ENCODE measurements at places on chromosomes 5 and 9.

DNA sequence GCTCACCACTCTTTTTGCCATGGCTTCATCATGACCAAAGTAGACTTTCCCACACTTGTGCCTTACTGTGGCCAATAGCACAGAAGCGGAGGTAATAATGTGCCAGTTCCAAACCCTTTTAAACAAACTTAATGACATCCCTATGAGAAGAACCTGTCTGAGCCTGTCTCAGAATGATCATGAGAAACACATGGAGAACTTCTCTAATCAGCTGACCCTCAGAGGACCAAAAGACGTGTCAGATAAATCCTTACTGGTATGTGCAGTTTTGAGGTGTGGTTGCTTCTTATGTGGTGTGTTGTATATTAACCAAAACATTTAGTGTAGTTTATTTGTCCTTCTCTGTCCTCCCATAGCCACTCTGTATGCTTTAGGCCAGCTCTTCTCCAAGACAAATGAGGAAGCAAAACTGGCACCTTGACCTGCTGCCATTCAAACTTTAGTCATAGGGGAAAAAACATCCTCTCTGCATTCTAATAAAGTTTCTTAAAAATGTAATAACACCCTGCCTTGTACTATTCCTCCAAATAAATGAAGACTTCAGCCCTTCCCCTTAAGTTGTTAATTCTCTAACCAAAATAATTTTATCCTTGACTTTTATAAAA is 168.9 kb downstream of the MUSK start:
- no peak for DNase-seq

DNA sequence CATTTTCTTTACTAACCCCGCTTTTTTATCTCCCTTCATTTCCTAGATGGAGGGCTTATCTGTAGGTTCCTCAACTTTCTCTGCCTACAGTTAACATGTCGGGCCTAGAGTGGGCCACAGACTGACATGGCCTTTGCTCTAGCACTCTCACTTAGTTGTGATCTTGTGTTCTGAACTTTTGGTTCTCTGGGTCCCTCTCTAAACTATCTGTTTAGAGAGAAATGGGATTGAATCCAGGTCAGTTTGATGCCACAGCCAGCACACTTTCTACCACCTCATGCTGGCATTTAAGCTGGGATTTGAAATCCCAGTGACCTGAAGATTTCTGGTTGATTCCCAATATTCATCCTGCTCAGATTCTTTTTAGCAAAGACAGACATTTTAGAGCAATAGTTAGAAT is 388.5 kb upstream of the PAPPA start:
- no peak for DNase-seq

- DNase-seq, result no peak
Measured at GRCh38 chr9:25570802-25571201, 107.4 kb downstream of the TUSC1 start.

GRCh38 chr5:142095035-142095434 is 13.5 kb upstream of the NDFIP1 start:
- no peak for DNase-seq

DNA sequence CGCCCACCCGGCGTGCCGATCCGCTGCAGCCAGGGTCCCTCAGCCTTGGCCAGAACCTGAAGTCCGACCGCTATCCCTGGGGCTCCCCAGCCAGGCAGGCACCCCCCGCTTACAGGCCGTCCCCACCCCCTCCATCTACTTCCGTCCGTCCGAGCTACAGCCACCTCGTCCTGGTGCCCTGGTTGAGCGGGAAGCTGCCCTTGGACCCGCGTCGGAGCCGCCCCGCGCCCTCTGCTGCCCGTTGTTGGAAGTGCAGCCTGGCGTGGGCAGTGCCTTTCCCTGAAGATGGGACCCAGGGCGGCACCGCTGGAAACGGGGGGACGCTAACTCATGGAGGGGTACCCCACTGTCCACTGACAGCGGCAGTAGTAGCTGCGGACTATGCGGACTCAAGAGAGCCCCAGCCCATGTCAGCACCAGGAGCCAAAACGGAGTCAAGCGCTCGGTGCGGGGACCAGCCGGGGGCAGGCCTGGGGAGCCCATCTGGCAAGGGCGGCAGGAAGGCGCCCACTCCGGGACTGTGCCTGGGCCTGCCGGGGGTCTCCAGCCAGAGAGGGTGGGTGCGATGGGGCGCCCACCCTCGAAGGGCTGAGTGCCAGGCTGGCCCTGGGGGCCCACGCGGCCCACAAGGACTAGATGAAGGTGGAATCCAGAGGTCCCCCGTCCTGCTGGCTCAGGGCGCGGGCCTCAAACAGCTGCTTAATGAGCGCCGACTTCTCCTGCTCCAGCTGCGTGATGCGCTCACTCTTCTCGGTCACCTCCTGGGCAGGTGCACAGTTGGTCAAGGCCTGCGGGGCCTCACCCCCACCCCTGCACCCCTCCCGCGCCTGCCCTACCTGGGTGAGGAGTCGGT is 6.1 kb downstream of the SAPCD2 start:
- DNase-seq, result no peak

DNA sequence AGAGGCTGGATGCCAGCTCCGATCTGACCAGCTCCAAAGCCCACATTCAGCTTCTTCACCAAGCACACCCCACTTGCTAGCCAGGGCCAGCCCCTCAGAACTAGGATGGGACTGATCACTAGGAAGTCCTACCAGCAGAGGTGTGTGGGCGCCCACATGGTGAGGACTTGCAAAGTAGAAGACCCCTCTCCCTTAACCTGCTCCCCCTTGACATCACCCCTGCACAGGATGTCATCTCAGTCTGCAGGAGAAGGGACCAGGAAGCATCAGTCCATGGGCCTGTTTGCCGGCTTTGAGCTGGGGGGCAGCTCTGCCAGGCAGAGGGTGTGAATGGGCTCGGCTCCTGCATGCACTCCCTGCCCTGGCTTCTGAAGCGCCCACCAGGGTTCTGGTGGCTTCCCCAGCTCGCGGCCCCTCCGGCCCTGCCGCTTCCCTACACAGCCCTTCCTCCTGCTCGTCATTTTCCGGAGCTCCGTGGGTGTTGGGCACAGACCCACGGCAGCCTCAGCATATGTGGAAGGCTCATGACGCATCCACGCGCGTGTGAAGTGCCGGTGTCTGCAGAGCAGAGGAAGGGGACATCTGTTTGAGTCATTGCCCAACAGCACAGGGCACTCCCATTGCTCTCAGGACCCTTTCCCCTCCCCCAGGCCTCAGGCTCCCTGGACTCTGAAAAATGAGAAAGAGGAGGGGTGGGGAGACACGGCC is 3.7 kb upstream of the FAM78A start:
- no peak for DNase-seq

DNA sequence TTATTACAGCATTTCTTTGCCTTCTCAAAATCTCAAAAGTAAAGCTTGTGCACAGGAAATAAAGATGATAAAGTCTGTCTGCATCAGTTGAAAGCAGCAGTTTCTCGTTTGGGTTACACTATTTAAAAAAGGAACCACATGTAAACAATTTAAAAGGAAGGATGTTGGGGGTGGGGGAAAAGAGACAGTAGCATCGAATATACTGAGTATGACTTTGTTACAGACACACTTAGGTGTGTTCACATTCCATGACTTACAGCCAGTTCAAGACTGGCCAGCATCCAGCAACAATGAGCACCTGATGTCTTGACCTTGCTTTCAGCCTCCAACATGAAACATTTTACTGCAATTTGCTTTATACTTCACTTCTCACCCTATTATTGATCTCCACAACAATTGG is 8.7 kb downstream of the GAPT start:
- DNase-seq, result no peak

Data from right renal cortex interstitium (tissue), 3 donors.